ENCODE measurements at places on chromosomes 7 and 10.

DNA sequence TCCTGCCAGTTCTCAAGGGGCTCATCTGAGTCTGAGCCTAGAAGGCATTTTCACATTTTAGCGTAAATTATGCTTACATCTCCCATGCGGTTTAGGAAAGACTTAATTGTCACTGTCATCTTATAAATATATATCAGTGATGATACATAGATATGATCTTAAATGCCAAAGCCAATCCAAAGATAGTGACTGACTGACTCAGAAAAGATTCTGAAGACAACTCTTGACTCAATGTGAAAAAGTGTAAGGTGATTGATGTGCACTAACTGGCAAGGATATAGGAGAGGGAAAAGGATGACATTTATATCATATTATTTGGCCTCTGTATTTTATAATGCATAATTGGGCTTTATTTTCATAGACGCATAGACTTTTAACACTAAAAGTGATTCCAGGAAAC, 84.9 kb upstream of the LRRN3 start:
- no peak for DNase-seq

- no peak for DNase-seq
Observed at GRCh38 chr7:150335108-150335773, 6.2 kb downstream of the RARRES2 start.

DNA sequence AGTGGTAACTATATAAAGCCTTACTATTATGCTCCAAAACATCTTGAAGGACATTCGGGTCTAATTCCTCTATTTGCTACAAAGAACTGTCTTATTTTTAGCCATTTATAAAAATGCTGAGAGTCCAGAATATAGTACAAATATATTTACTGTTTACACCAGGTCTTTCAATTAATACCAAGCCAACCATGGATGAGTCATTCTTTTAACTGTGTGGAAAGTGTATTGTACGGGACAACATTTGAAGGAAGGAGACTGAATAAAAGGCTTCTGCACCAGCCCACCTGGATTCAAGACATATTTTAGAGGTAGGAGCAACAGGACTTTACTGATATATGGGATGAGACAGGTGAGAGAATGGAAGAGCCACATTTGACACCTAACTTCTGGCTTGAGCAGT, 35.4 kb downstream of the MASTL start:
- no peak for DNase-seq

DNA sequence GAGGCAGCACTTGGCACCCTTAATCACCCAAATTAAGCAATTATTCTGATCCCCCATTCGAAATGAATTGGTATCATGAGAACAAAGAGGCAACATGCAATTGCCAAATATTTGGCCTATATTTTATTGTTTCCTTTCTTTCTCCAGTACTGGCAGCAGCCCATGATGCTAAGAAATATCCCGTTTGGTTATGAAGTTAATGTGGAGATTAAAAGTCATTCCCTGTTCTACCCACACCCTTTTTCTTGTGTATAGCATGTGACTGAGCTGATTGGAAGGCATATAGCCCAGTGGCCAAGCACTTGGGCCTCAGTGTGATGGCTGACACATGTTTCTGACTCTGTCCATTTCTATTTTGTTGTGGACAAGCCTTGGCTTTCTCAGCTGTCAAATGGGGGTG, 692.3 kb upstream of the GALNT17 start:
- no peak for DNase-seq

- no peak for DNase-seq
Observed at GRCh38 chr7:101108330-101108857, 18.5 kb upstream of the SERPINE1 start.

GRCh38 chr10:70459061-70459773, 17.7 kb upstream of the NODAL start:
- no peak for DNase-seq

DNA sequence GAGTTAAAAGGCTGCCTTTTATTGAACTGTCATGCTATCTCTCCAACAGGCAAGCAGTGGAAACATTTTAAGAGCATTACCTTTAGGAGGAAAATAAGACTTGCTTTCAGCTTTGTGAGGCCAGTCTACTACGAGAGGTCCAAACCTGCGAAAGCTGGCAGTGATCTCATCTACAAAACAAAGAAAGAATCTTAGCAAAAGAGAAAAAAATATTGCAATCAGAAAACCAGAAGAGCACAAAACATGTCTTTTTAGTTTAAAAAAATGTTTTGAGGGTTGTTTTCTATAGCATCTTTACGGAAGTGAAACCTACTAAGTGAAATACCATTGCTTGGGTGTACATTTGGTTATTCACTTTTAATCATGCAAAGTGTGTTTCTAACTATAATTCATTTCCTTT, 147.9 kb downstream of the CPEB3 start:
- DNase-seq, result no peak

GRCh38 chr7:83836028-83836427, 187.1 kb upstream of the SEMA3E start:
- DNase-seq, result no peak

- peak; percentile 34 for DNase-seq
Observed at GRCh38 chr7:33243319-33243881, 114.0 kb downstream of the BBS9 start.

- DNase-seq, result no peak
Observed at GRCh38 chr10:20976891-20977290, 79.8 kb upstream of the NEBL start.

- no peak for DNase-seq
Observed at GRCh38 chr7:151839451-151839921, 37.4 kb downstream of the PRKAG2 start.

GRCh38 chr7:158295966-158296797, 291.4 kb downstream of the PTPRN2 start:
- no peak for DNase-seq

- DNase-seq, result peak; percentile 20
Observed at GRCh38 chr10:96614515-96614914, 27.7 kb upstream of the TM9SF3 start.

- no peak for DNase-seq
Observed at GRCh38 chr10:61325223-61325960, 127.8 kb downstream of the TMEM26 start.

DNA sequence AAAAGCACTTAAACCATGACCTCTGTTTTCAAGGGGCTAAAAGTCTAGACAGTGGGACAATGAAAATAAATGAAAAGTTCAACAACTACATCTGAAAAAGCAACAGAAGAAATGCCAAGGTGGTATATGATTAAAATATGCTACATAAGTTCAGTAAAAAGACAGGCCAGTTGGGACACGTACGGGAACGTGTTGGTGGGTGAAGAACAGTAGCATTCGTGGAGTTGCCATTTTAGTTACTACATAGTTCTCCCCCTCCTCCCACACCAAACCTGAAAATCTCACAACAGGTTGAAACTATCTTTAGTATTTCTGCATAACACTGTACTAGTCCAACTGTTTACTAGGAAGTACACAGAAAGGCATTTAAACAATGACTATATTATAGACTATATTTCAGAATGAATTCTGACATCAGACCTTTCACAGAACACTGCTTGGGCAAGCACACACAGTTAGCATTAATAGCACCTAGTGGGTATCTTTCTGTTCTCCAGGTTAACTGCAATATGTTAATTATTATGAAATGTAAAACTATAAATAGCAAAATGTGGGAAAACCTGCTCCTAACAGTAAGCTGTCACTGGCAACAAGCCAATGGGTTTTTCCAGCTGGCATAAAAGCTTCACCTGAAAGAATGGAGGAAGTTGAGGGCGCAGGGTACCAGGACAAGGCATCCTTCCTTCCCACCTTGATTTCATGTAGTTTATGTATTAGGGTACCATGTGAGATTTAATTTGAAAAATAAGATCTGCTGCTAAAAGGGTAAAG, 135.0 kb downstream of the STRA8 start:
- DNase-seq, result no peak

GRCh38 chr7:6385110-6385781, 62.5 kb downstream of the DAGLB start:
- DNase-seq, result no peak

DNA sequence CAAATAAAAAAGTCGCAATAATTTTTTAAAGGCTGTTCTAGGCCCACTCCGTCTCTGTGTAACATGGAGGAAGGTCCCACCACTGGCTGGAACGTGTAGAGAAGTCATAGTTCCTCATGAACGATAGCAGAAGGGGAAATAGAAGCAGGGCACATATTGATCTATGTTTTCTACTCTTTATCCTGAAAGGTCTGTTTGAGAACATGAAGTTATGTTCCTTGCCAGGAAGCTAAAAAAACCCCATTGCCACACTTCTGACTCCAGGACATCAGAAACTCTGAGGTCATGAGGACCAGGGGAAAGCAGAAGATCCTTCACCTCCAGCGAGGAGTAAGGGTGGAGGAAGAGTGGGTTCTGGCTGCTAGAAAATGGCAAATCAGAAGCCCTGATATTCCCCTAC, 10.8 kb downstream of the ANKRD22 start:
- no peak for DNase-seq

DNA sequence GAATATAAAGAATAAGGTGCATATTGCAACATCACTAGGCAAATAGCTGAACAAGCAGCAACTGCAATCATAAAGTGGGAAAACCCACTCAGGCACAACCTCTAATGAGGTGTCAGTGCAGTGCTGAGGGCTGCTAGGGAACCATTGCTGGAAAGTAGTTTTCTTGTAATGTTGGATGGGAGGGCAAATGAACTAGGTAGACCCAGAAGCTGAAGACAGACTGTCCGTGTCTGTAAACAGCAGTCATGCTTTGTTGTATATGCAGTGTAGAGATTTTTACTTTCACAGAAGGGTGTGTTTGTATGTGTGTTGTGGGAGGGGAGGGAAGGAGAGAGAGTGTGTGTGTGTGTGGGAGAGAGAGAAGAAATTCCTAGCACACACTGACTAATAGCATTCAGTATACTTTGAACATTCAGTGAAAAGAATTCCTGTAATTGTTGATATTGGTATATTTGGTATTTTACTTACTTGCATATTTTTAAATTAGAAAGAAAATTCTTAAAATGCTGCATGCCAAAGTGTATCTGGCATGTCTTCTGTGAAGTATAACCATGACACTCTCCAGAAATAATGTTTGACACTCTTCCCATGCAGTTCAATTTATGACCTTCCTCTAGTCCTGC, 28.8 kb downstream of the ITGB8 start:
- DNase-seq, result no peak

GRCh38 chr10:24724381-24725228, 918 bp upstream of the ARHGAP21 start:
- DNase-seq, result peak; percentile 83

GRCh38 chr7:128171-129080, 63.9 kb upstream of the FAM20C start:
- no peak for DNase-seq

GRCh38 chr7:91789558-91789957, 90.9 kb downstream of the MTERF1 start:
- DNase-seq, result no peak

GRCh38 chr10:6292741-6293151, 90.0 kb downstream of the PFKFB3 start:
- DNase-seq, result no peak

DNA sequence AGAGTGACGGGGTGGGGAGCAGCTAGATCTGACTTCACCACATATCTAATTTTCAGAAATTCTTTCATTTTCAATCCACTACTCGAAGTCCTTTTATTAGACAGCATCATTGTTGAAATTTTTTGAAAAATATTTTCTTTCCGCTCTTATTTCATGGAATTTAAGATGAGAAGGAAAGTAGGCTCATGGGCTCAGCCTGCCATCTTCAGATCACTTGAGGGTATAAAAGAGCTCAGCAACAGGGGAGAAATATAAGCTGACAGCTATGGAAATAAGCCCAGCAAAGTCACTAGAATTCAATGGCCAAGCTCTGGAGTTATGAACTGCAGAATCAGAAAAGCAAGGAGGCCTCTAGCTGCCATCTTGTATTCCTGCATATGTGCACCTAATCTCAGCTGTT, 389.1 kb downstream of the XPNPEP1 start:
- no peak for DNase-seq

GRCh38 chr7:29289156-29290021, 94.8 kb downstream of the CHN2 start:
- peak; percentile 82 for DNase-seq

- no peak for DNase-seq
Observed at GRCh38 chr10:52644373-52645186, 128.0 kb downstream of the MBL2 start.

- no peak for DNase-seq
Observed at GRCh38 chr10:86179153-86179524, 187.5 kb downstream of the GRID1 start.

- DNase-seq, result no peak
Observed at GRCh38 chr7:42605406-42606192, 306.3 kb downstream of the C7orf25 start.

DNA sequence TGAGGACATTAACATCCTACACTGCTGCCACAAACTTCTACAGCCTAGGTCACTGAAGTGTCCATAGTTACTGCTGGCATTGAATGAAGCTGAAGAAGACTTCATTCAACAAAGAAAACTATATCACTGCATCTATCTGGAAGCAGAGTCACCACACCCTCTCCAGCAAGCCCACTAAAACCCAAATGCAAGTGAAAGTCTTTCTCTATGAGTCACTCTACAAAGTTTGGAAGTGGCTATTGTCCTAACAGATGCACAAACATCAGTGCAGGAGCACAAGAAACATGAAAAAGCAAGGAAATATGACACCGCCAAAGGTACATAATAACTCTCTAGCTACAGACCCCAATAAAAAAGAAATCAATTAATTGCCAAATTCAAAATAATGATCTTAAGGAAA, 43.5 kb upstream of the CAMK2B start:
- no peak for DNase-seq

DNA sequence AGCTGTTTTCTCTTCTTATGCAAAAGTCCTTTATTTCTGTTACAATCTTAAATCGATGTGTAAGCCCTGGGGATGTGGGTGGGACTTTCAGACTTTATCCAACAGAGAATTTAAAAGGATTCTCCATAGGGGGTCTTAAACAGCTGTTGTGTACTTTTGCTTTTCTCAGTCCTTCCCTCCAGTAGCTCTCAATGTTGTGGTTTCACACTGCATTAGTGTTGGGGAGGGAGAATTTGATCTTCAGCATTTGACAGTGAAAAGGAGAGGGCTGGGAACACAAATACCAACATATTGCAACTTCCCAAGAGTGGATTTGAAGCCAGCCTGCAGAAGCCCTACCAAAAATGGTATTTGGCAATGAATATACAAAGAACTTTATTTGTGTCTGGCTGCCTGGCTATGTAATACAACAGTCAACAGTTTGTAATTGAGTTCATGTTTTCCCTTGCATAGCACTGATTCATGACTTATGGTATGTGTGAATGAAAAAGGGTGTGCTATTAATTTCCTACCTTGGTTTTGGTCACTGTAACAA, 80.1 kb upstream of the CAPZA2 start:
- DNase-seq, result no peak

GRCh38 chr7:66952343-66953043, 31.5 kb downstream of the TMEM248 start:
- DNase-seq, result no peak

DNA sequence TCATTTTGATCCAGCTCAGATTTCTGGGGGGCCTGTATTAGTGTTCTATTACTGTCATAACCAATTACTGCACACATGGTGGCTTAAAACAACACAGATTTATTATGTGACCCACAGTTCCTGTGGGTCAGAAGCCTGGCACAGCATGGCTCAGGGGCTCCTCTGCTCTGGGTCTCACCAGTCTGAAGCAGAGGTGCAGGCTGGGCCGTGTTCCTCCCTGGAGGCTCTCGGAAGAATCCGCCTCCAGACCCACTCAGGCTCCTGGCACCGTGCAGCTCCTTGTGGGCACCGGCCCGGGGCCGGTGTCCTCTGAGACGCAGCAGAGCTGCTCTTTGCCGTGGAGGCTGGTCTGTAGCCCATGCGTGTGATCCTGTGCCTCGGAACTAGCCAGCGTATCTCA, 61.5 kb downstream of the RAMP3 start:
- no peak for DNase-seq

Measured in NCI-H2171 (cell line).